ENCODE measurements at places on chromosomes 12 and 14.
A peak's percentile ranks its signal among the peaks of the same experiment; 100 is the strongest.

DNA sequence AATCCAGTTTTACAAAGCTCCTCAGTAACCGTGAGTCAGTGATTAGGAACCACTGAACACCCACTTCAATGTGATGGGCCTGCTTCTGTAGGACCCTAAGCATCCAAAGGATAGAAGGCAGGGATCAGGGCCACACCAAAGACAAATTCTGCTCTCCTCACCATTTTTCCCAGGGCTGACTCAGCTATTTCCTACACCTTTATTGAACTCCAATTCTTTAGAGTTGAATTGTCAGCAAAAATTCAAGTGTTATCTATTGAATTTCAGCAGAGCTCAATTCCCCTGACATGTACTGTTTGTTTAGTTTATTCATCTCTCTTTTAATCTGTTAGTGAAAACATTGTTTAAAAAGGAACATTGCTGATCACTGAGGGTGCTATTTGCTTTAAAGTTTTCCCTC lies 457.7 kb upstream of the TMPO start:
- no peak for DNase-seq

GRCh38 chr12:92297405-92297804 lies 151.8 kb upstream of the BTG1 start:
- DNase-seq = no peak

GRCh38 chr12:103948746-103949406 lies 16.8 kb upstream of the TDG start:
- DNase-seq = no peak

- peak; percentile 65 for DNase-seq
Measured at GRCh38 chr12:54958048-54958658, 26.4 kb downstream of the TESPA1 start.

- DNase-seq = no peak
Measured at GRCh38 chr12:3743803-3744202, 9.1 kb downstream of the CRACR2A start.

DNA sequence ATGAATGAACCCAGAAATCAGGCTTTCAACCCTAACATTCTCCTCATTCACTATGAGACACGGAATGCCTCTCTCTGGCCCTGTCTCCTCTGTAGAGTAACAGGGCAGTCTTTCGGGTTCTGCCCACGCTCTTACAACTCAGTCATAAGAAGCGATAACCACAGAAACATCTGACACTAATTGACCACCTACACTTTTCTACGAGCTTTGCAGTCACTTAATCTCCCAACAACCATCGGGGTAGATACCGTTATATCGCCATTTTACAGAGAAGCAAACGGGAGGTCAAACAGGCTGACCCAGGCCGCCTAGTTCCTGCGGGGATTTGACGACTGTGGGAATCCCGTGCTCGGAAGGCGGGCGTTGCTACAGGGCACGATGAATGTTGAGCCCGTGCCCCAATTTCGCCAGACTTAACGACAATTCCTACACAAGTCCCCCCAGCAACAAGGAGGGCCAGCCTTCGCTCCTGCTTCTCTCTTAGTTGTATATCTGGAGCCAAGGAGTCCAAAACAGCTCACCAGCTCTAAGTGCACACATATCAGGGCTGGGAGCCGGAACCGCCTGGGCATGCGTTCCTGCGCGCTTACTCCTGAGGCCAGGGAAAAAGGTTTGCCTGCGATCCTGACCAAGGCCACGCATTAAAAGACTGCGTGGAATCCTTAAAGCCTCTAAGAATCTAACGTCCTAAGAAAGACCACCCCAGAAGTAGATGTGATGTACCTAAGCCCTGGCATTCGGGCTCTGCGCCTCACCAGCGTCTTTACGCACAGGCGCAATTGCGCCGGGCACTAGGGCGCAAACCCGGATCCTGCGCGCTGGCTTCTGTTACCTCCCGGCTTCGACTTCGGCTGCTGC lies 38.7 kb upstream of the TBX5 start:
- DNase-seq = no peak

- no peak for DNase-seq
Measured at GRCh38 chr14:94330857-94331256, 7.7 kb upstream of the SERPINA6 start.

GRCh38 chr12:94987801-94988200 lies 15.7 kb downstream of the NDUFA12 start:
- no peak for DNase-seq

GRCh38 chr14:70023871-70024270 lies 144.7 kb downstream of the SMOC1 start:
- DNase-seq = no peak

- no peak for DNase-seq
Measured at GRCh38 chr14:77322250-77322902, 1.5 kb downstream of the GSTZ1 start.

- DNase-seq = no peak
Measured at GRCh38 chr14:105709281-105710118, 183.1 kb downstream of the TMEM121 start.

GRCh38 chr14:104202259-104203070 lies 64.1 kb downstream of the KIF26A start:
- no peak for DNase-seq

DNA sequence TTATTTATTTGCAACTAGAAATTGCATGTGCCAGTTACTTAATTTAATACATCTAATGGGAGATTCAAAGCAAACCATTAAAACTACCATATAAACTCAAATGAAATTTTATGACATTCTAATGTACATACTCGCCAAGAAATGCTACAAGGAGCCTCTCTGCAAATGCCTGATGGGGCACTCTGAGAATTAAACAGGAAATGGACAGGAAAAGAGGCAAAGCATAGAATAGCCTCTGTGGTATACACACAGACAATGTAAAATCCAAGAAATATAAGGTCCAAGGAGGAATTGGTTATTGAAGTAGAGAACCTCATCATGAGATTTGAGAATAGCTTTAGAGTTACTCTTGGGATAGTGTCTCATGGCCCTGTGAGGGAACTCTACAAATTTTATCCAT lies 41.2 kb downstream of the RAB21 start:
- DNase-seq = no peak

DNA sequence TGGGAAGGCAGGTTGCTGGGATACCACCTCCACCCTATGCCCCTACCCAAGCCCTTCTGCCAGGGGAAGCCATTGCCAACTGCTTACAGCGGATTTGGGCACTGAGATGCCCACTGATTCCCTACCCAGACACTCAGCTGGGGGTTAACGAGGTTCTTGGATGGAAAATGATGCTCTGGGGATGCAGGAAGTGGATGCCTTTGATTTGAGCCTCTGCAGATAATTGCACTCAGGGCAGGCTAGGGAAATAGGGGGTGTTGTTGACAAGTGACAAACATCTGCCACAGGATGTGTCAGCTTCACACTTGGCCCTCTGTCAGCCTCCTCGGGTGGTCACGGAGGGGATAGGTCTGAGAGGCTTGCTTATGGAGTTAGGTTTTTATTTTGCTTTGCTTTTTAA lies 57.4 kb downstream of the RPH3A start:
- no peak for DNase-seq
